NCI-H1436 treated with DMSO at 0.1 percent for 48 hours (cell line): ENCODE measurements at places on chromosomes 12 and 14.

- no peak for DNase-seq
Observed at GRCh38 chr12:132341318-132342050, 12.1 kb upstream of the GALNT9 start.

DNA sequence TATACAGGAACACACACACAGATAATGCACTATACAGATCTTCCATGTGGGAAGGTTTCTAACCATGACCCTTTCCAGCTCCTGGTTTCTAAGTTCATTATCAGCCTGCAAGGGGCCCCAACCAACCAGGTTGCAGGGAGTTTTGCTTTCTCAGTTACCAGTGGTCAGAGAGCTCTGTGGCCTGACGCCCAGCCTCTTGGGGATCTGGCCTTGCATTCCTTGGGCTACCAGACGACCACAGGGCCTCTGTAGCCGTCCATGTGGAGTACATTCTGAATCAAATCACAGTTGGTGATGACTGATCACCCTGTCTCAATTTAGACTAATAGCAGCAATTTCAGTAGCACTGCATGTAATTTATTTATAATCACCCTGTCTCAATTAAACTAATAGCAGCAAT, 47.5 kb downstream of the PAH start:
- no peak for DNase-seq

DNA sequence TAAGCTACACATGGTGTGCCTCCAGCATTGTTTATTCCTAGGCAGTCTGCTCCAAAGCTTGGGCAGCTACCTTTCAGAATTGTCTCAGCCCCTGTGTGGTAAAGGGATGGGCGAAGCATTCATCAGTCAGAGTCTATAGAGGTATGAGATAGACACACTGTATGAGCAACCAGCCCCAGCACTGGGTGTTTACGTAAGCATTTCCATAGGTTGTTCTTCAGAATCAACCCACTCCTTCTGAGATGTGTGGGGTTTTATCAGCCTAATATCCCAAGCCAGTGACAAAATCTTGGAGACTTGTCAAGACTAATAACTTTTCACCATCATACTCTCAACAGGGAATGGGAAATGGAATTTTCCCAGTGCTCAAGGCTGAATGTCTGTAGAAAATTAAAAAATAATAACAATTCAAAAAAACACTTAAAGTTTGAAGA, 98.2 kb downstream of the BTG1 start:
- no peak for DNase-seq

DNA sequence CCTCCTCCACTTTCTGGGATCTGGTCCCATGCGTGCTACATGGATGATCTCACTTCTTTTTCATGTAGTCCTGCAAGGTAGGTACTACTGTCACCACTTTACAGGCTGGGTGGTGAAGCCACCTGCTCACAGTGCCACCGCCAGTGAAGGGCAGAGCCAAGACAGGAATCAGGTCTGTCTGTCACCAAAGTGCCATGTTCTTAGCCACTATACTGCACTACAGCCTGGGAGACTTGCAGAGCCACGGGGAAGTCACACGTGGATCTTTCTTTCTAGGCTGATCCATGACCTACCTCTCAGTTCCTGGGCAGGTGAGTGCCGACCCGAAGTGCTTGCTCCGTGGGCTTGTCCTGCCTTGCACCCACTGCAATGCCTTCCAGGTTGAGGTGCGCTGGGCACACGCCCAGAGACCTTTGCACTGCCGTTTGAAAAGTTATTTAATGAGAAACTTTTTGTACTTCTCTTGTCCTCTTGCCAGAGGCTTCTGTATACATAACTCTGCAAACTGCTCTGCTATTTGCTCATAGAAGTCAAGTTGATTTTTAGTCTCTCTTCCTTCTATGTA, 19.7 kb upstream of the CLMN start:
- DNase-seq, result no peak

- DNase-seq, result no peak
Observed at GRCh38 chr14:89461256-89461655, 44.2 kb upstream of the FOXN3 start.

GRCh38 chr14:22232933-22233332, 356.1 kb downstream of the DAD1 start:
- no peak for DNase-seq

- no peak for DNase-seq
Observed at GRCh38 chr12:123805173-123805572, 43.1 kb downstream of the DNAH10 start.
